ENCODE measurements at places on chromosomes 1 and 21.

DNA sequence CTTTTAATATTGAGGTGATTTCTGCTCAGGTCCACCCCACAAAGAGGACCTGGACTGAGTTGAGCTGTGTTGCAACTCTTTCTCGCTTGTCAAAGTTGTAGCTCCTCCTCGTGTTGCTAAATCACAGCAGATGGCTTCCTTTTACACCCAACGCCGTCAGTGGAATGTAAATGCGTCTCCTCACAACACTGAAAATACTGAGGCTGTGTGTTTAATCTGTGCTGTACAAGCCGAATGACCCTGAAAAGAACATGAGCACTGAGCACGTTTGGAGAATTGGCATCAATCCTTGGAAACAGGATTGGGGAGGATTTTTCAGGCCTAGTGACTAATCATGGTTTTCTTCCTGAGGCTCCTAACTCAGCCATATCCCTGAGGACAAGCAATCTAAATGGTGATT, 196.0 kb downstream of the CRB1 start:
- DNase-seq, result no peak

- no peak for DNase-seq
Measured at GRCh38 chr1:220809704-220810103, 23.0 kb downstream of the MTARC1 start.

DNA sequence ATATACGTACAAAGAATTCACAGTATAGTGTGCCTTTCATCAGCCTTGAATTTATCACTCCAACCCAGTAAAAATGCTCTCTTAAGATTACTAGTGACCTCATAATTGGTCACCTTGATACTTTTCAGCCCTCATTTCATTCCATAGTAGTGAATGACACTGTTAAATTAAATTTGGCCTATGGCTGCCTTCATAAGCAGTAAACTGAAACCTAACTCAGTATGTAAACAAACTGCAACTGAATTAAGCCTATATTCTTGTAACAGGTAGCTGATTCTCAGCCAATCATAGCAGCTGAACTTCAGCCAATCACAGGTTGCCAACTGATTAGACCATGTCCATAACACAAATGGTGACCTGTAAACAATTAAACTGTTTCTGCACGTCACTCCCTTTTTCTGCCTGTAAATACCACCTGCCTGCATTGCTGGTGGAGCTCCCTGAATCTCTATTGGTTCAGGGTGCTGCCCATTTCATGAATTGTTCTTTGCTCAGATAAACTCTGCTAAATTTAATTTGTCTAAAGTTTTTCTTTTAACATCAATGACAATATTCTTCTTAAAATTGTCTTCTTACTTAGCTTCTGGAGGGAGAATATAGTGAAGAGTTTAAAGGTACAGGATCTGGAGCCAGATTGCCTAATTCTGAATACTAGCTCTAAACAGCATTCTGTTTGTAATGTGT, 24.0 kb upstream of the CAMSAP2 start:
- DNase-seq, result no peak

- no peak for DNase-seq
Measured at GRCh38 chr1:173405281-173405680, 71.9 kb upstream of the PRDX6 start.

GRCh38 chr21:25955646-25956045, 214.9 kb downstream of the APP start:
- no peak for DNase-seq

GRCh38 chr1:30670240-30671060, 52.9 kb downstream of the MATN1 start:
- DNase-seq, result no peak

GRCh38 chr1:43944860-43945259, 1.9 kb upstream of the IPO13 start:
- no peak for DNase-seq

DNA sequence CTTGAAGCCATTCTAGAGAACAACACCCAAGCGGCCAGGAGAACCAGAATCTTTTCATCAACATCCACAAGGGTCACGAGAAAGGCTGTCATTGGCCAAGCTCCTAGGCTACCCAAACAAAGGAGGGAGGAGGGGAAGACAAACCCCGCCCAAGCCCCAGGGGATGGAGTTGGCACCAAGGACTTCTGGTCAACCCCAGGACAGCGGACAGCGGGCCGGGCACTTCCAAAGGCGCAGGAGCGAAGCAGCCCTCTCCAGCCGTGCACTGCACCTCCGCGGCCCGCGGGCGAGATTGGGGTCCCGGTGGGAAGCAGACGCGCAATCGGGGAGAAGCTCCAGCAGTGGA, at the start of gene CLIC6:
CLIC6 (plus strand) TSS at position 192 of the 346 bp plus-strand sequence. CDS start 395 bp downstream, outside the sequence.
- no peak for DNase-seq

DNA sequence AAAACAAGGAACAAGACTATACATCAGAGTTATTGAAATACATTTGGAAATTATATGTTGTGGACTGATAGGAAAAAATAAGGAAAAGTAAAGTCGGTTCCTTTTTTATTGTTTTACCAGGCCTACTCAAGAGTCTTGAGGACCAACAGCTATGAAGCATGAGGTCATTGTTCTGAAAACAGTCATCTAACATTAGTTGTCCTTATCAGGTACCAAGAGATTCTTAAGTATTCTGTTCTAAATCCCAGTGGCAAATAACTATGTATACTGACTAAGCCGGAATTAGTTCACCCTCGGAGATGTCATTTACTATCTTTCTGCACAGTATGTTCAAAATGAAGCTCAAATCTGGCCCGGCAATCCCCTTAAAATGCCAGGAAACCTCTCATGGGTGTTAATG, 585 bp downstream of the ADGRL4 start:
- DNase-seq, result peak; percentile 15

GRCh38 chr1:161482610-161483009, 22.6 kb upstream of the FCGR2A start:
- no peak for DNase-seq

GRCh38 chr1:183180634-183181056, 5.4 kb upstream of the LAMC2 start:
- DNase-seq, result no peak

- no peak for DNase-seq
Measured at GRCh38 chr1:47684964-47685762, 247.3 kb downstream of the FOXD2 start.

DNA sequence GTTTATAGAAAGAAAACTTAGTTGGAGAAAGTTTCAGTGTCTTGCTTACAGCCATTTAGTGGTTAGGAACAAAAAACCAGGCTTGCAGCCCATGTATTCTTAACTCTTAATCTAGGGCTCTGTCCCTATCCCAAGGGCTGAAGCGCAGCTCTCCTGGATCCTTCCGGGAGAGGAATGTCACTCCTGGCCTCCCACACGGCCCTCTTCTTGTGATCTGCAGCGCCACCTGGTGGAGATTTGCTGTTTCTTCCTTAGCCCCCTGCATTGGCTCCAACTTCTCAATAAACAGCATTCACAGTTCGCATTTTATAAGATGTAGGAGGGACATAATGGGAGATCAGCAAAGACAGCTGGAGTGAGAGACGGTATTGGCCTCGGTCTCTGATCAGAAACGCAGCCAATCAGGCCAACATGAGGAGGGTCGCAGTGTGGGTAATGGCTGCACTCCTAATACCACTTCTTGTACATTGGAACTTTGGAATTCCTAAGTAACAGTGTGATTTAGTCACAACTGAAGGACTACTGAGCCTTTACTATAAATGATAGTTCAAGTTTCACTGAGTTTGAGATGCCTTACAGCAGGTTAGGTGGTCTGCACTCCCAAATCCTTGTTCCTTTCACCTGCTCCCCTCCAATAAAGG, 283.4 kb downstream of the ASTN1 start:
- peak; percentile 22 for DNase-seq

DNA sequence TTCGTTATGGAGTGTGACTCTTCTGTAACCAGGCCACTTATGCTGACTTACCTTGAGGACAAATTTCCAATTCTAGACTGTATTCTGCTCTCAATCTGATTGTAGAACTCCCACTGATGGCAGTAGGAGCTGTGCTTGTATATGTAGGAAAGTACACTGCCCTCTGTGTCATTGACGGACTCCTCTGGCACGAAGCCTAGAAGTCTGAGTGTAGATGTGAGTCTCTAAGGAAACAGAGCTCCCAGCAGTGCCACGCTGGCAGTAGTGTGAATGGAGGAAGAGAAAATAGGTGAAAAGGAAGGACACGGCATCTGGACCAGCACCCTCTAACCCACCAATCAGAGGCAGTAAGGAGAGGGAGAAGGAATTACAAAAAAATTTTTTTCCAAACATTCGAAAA, 130.4 kb upstream of the ADGRL2 start:
- DNase-seq, result peak; percentile 87

DNA sequence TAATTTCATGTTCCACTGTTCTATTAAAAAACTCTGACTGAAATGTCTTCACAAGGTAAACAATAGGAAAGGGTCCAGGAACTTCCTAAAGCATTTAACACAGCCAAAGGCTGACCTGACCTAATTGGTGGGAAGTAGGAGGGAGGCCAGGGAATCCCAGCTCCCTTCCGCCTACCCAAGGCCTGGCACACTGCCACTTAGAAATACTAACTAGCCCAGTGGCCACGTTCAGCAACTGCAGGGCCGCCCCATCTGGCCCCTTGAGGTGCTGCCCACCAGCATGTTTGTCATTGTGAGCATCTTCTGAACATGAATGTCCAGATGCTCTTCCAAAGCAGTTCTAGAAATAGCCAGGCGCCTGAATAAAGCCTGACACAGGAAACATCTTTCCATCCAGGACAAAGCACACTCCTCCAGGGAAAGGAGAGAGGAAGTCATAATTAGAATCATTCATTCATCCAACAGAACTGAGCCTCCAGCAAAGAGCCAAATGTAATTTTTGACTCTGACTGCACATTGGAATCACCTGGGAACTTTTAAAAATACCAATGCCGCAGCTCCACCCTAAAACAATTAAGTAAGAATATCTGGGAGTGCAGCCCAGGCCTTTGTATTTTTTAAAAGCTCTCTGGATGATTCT, 44.6 kb upstream of the BCL9 start:
- DNase-seq, result no peak

DNA sequence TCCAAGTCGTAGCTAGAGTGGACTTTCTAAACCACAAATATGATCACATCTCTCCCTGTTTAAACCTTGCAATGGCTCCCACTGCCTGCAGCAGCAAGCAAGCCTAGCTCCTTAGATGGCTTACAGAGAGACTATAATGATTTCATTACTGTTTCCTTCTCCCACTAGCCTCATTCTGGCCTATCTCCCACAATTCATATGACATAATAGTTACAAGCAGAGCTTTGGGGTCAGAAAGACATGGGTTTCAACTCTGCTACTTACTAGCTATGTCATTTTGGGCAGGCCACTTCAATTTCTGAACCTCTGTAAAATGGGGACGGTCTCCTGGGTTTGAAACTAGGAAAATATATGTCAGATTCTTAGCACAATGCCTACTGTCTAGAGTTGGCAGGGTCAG, 143.3 kb downstream of the TRABD2B start:
- DNase-seq, result no peak

GRCh38 chr1:109802901-109803561, 39.3 kb upstream of the EPS8L3 start:
- no peak for DNase-seq

GRCh38 chr1:51733793-51734522, 117.1 kb downstream of the OSBPL9 start:
- no peak for DNase-seq

DNA sequence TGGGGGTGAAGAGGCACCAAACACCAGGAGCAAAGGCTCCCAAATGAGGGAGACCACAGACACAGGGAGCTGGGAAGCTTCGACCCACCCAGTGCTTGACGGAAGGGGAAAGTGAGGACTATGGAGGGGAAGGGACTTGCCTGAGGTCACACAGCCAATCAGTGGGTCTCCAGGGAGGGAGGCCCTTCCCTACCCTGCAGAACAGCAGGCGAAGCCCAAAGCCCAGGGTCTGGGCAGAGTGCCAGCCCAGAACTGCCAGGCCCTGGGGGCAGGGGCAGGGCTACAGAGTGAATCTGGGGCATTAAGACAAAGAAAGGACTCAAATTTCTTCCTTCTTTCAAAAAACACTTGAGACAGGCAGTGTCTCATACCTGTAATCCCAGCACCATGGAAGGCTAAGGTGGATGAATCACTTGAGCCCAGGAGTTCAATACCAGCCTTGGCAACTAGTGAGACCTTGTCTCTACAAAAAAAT, 45.5 kb upstream of the ECE1 start:
- DNase-seq, result no peak

DNA sequence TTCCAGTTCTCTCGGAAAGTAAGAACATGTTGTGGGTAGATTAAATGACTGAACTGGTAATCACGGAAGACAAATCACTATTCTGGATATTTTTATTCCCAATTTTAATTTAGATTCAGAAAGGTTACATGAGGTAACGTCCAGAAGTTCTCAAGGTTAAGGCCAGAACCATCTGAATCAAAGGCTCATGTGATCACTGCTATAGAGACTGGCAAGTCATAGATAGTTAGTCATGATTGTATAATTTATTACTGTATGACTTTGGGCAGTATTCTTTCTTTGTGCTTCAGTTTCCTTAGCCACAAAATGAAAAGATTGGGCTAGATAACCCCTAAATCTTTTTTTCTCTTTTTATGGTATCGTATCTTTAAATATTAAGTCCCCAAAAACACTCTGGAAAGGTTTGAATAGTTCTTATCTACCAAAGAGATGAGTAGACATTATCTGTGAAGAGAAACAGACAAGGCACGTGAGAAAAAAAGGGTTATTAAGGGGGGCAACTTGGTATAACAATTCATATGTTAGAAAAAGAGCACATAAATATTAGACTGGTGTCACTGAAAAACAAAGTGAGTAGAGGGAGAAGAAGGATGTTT, 241.0 kb downstream of the PTPRC start:
- no peak for DNase-seq

- DNase-seq, result no peak
Measured at GRCh38 chr1:34286511-34286910, 109.8 kb downstream of the C1orf94 start.

GRCh38 chr1:17307946-17308345, at the start of gene PADI4:
TSS of gene PADI4 (plus strand) at chr1:17308197. CDS start at chr1:17308223, 26 bp downstream.
- DNase-seq, result no peak

- DNase-seq, result no peak
Measured at GRCh38 chr1:73832276-73833181, 365.4 kb downstream of the LRRIQ3 start.

GRCh38 chr1:49416758-49417157, 607.0 kb downstream of the AGBL4 start:
- no peak for DNase-seq

GRCh38 chr21:36132696-36133095, 2.2 kb upstream of the CBR3 start:
- DNase-seq, result no peak

DNA sequence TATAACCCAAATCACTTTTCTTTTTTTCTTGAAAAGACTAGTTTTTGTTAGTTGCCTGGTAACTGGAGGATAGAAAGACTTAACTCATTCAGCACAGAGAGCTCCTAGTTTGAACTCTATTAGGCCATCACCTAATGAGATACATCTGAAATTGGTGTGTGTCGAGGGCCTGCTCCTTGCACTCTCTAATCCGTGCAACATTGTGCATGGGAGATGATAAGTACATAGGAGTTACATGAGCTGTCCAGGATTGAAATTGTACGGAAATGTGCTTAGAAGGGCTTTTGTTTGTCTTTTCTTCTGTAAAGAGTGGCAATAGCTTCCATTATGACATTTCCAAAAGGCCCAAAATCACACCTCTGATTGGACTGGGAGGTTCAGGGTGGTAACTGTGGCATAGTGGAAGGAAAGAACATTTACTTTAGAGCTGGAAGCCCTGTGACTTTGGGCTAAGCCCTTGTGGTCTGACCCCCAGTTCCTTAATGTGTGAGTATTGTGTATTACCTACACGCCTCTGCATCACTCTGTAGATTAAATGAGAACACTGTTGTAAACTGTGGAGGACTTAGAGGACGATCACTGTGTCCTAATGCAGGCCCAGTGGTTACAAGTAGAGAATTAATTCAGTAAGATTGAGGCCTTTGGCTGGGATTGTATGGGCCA, 71.2 kb downstream of the FGGY start:
- no peak for DNase-seq

Measured in non-pigmented ciliary epithelial cell (primary cell).